ENCODE measurements at places on chromosomes 2 and 18.

DNA sequence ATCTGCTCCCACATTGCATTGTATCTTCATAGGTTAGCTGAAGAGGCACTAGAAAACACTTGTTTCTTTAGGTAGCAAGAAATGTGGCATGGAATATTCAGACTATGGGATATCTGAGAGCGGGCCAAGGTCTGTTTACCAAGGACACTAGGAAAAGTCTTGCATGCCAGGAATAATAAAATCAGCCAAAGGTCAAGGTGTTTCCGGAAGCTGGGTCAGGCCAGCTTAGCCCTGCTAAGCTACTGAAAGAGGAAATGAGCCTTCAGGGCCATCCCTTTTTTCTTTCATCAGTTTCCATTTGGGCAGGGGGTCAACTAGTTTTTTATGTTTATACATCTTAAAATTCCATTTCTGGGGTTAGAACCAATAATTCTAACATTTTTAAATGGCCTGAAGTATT lies 101.1 kb downstream of the DPP4 start:
- no peak for DNase-seq

- peak; percentile 95 for DNase-seq
Measured at GRCh38 chr18:32372381-32373061, 98.2 kb downstream of the GAREM1 start.

DNA sequence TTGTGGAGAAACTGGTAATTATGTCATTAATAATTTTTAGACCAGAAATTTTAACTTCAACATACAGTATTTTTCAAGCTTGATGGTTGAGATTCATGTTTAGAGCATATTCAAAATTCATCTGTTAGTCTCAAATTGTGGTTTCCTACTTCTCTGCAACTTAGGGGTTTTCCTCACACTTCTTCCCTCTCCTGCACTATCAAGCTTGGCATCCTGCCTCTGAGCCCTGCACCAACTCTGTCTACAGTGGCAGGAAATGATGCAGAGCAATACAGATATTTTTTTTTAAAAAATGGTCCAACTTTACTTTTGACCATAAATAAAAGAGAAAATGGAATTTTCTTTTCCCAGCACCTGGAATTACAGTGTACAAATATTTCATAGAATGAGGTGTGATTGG lies 247.3 kb downstream of the NUP35 start:
- no peak for DNase-seq

DNA sequence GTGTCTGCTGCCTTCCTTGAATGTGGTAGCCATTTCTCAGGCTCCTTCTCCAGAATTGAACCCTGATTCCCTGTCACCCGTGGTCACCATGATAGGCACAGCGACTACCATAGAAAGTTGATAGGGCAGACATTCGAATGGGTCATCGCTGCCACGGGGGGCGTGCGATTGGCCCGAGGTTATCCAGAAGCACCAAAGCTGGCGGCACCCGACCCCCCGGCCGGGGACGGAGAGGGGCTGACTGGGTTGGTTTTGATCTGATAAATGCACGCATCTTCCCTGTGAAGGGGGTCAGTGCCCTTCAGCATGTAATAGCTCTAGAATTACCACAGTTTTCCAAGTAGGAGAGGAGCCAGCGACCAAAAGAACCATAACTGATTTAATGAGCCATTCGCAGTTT lies 94.0 kb upstream of the ANKRD30BL start:
- DNase-seq = no peak

DNA sequence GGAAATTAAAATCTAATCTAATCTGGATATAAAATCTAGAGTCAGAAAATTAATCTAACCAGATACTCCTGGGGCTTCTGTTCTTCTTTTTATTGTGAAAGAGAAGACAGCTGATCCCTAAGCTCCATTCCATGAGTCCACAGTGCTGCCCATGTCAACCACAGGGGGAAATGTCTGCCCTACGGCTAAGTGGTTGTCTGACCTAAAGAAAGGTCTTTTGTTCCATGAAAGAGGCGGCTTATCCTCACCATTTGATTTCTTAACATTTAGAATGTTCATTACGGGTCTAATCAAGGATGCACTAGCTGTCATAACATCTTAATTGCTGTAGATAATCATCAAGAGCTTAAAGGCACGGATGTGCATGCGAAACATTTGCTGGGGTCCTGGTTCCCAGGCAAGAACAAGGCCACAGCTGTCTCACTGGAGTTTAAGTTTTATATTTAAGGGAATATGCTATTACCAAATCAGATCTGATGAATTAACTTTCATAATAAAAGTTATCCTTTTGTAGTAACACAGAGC lies 162.6 kb downstream of the PAX3 start:
- no peak for DNase-seq

DNA sequence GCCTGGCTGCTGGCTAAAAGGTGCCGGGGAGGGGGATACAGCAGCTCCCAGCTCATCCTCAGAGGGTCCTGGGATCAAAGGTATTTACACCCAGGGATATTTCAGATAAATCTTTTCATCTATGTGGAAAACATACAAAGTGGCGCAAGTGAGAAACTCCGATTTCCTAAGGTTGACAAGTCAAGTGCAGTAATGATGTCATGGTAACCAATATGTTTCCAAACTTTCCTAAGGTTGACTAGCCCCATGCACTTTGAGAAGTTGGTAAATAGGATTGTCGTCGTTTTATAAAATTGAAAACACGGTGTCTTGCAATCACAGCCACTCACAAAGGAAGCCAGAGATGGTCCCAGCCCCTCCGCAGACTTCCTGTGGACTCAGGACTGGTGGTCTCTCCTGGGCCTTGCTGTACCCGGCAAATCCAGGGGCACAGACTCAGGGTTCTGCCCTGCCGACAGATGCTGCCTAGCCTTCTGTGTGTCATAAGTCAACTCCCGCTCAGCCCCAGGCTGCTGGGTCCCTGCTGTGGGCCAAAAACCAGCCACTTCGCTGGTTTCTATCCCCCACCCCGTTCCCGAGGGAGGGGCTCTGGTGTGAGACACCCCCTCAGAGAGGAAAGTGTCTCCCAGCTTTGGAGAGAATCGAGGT lies 111.2 kb upstream of the PPP1CB start:
- no peak for DNase-seq
